ENCODE measurements at places on chromosomes 1 and 21.

GRCh38 chr21:28016571-28016970 lies 976.1 kb downstream of the LTN1 start:
- no peak for DNase-seq

DNA sequence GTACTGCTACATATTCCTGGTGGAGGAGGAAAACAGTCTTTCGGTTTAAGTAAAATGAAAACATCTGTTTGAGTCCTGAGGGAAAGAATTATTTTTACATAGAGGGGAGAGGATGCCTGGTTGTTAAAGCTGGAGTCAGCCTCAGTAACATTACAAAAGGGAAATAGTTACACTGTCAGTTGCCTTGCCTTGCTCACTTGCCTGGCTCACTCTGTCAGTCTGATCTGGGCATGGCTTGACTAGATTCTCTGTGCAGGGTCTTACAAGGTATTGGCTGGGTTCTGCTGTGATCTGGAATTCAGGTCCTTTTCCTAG lies 8.4 kb upstream of the UBE2U start:
- DNase-seq = peak; percentile 68

DNA sequence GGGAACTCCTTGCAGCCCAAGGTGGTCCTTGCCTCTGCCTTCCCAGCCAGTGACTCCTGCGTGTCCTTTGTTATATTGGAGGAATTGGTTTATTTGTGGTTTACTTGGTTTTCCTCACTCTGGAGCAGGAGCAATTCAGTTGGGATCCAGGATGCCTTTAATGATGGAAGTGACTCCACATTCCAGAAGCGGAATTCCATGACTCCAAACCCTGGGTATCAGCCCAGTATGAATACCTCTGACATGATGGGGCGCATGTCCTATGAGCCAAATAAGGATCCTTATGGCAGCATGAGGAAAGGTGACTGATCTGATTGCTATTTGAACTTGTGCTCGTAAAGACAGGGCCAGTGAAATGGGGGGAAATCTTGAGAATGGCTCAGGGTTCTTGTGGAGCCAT lies 15.1 kb upstream of the PIGV start:
- no peak for DNase-seq

DNA sequence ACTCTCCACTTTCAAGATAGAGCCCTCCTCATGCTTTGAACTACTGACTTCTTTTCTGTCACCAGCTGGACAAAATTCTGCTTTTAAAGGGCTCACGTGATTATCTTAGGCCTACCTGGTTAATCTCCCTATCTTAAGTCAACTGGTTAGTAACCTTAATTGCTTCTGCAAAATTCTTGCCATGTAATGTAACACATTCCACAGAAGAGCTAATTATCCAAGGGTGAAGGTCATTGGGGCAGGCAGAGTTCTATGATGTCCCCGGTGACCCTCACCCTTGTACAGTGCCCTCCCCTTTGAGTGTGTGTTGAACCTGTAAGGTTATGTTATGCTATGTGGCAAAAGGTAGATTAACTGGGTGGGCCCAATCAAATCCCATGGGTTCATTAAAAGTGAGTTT lies 25.2 kb upstream of the FOXE3 start:
- DNase-seq = no peak

GRCh38 chr1:60141276-60141675 lies 67.7 kb upstream of the C1orf87 start:
- no peak for DNase-seq

GRCh38 chr21:37338671-37339551 lies 27.7 kb upstream of the DYRK1A start:
- DNase-seq = peak; percentile 55

DNA sequence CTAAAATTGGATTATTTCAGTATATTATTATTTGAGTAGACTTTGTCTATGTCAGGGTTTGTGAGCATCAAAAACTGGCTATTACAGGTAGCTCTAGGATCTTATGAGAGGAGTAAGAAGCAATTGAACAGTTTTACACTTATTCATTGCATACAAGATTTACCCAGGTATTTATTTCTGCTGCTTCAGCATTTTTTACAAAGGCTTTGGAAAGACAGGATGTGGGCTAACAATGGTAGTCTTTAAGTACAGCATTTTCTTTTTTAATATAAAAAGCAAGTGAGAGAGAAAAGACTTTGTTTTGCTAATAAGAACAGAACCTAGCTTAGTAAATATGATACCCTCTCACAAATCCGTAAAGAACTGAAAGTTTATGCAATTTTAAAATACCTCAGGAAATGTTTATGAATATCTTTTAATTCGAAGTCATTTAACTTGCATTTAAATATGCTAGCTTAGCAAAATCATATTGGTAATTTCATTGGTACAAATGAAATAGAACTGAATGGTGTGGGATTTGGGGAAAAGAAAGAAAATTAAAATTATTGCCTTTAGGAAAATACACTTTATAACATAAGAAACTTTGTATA lies 32.1 kb upstream of the RGS18 start:
- no peak for DNase-seq

- DNase-seq = no peak
Measured at GRCh38 chr1:30095051-30095450, 628.3 kb downstream of the MATN1 start.

GRCh38 chr1:8711873-8712412 lies 105.5 kb downstream of the RERE start:
- no peak for DNase-seq

DNA sequence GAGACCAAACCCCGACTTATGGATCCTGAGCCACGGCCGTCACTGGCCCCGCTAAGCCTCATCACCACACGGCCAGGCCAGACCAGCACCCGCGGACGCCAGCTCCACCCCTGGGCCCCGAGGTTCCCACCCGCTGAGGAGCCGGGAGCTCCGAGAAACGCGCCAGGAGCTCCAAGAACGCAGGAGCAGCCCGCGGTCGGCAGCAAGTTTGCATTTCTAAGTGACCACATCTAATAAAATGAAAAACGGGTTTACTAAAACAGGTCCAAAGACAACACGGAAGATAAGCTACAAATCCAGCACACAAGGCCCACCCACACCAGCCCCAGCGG lies 8.1 kb upstream of the C1QTNF12 start:
- no peak for DNase-seq

DNA sequence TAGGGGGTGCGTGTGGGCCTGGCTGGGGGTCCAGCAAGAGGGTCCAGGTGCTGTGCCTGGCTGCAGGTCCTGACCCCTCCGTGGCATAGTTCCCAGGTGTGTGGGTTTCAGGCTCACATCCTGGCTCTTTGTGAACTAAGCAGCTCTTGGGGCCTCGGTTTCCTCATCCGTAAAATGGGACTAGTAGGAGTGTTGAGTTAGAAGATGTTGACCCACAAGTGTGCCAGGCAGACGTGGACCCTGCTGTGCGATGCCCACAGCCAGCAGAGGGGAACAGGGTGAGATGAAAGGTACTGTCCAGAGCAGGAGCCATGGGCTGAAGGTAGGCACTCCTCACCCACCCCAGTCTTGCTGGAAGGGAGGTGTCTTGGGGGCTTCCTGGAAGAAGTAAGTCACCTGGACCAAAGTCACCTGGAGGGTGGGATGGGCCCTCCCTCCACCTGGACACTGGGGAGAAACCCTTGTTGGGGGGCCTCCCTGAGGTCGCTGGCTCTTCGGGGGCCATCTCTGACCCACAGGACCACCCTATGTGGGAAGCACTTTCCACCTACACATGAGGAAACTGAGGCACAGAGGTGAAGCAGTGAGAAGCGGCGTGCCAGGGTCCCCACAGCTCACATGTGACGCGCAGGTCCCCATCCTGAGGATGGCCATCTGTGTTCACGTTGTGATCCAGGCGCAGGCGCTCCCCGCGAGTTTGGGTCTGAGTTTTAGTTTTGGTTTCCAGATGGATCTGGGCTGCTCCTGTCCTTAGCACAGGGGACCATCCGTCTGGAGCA lies 1.4 kb downstream of the ARHGEF16 start:
- DNase-seq = no peak

DNA sequence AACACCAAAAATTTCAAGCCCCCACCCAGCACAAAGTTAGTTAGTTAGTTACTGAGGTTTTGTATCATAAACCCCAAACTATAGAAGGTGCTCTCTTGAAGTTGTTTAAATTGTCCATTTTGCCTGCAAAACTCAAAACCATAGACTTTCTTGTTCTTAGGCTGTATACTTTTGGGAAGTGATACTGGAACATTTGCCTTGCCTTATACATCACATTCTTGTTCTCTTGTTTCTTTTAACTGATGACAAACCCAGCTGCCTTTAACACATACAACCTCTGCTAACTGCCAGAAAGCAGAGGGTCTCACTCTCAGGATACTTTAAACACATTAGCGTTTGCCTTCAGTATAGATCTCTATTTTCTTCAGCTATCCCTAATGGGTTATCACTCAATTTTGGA lies 570.5 kb downstream of the MRPL39 start:
- DNase-seq = no peak

DNA sequence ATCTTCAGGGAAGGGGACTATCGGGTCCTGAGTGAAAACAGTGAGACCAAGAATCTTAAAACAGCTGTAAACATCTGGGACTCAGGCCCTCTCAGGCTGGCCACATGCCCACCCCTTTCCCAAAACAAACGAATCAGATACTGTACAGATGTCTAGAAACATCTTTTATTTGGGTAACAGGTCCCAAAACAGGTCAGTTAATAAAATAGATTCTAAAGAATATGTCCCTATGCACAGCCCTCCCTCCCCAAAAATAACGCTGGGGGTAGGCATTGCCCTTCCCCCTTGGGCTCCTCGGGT lies 499 bp upstream of the CRTC2 start:
- no peak for DNase-seq

GRCh38 chr1:10799726-10800125 lies 3.3 kb upstream of the CASZ1 start:
- DNase-seq = no peak

DNA sequence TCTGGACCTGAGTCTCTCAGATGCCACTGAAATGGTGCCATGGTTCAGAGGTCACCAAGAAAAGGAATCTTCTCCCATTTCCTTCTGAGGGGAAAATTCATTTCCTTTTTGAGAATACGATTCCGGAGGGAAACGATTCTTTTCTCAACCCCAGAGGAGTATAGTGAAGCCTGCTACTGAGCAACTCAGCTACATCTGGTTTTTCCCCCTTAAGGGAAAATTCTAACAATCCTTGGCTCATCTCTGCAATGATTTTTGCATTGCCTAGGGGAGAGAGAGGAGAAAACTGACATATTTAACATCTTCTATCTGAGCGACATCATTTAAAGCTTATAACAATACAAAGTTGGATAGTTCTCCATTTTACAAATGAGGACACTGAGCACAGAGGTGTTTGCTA lies 22.4 kb upstream of the KANK4 start:
- DNase-seq = no peak

GRCh38 chr1:57307392-57308170 lies 116.3 kb downstream of the DAB1 start:
- DNase-seq = no peak

DNA sequence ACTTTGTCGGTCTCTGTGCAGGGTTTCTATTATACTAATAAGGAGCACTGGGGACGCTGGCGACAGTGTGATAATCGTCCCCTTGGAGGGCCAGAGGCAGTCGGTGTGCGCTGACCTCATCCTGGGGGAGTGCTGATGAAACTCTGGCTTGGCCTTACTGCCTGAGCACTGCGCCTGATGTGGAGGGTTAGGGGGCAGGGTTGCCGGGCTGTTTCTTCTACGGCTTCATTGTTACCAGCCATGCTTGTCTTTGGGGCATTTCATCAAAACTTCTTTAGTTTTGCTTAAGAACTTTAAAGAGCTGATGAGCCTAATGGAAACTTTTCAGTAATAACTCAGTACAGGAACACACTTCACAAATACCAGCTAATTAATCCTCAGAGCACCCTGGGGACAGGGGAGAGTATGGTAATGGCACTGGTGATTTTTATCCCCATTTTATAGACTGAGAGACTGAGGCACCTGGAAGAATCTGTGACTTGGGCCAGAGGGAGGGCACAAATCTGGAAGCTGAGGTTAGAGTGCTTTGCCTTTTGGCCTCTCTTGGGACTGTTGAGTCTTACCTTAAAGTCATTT lies 81.8 kb downstream of the PEX14 start:
- no peak for DNase-seq

GRCh38 chr1:179601093-179601492 lies 9.5 kb downstream of the TDRD5 start:
- no peak for DNase-seq

DNA sequence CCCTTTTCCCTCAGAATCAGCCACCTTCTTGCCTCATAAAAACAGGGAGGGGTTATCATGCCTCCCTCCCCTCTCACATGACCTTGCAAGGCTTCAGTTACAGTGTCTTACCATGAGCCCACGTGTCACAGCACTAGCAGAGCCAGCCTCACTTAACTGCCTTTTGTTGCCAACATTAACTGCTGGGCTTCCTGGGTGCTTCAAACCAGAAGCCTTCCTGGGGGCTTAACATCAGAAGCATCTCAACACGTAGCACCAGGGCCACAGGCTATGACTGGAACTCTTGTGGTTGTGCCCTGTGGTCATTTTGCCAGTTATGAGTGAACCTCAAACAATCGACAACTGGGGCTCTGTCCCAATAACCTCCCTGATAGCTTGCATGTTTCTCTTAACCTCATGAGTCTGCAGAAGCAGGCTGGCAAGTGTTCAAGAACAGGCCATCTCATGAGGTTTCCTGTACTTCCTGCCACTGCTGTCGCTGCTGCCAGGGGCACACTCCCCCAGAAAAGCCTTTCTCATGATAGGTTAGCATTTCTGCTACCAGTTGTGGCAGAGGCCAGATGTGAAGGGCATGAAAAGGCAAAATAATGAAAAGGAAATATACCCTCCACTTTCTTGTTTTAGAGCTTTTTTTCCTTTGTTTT lies 132.2 kb downstream of the GLUL start:
- DNase-seq = peak; percentile 27

DNA sequence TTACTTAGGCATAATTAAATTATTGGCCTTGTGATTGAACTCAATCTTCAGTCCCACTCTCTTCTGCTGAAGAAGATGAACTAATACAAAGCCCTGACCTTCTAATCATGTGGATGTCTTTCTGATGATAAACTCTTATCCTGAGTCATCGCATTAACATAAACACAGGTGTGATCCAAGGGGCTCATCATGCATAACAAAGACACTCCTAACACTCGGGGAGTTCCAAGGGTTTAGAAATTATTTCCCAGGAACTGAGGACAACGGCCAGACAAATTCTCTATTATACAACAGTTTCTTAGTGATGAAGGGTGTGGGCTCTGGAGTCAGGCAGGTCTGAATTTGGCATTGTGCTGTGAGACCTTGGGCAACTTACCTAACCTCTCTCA lies 18.0 kb downstream of the DUSP10 start:
- DNase-seq = no peak

- peak; percentile 51 for DNase-seq
Measured at GRCh38 chr1:198686069-198686728, 47.4 kb downstream of the PTPRC start.

DNA sequence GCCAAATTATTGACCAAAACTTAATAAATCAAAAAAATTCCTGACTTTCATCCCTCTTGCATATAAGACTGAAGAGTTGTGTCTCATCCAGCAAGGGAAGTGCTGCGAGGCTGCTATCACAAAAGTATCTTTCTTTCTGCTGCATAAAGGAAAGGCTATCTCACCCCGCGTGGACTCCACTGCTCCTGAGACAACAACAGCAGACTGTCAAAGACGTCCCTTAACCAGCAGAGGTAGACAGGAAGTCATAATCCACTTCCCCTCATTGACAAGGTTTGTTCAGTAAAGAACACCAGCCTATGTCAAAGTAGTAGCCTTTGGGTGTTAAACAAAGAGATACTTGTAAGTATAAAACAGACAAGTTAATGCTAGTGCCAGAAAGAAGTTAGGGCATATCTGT lies 29.4 kb downstream of the VPS26C start:
- DNase-seq = no peak

Measured in tongue (tissue), 3 donors.